ENCODE measurements at places on chromosomes 3 and 15. TPM values are rescaled to one million over a fixed set of nuclear protein-coding genes. Genes with fewer than 3 reads are reported as not detected.

The SHQ1 gene
- 19.4 TPM for total RNA-seq

The AQP9 gene
- total RNA-seq = not detected

The PATL2 gene
- not detected for total RNA-seq

The SLC6A11 gene
- total RNA-seq = not detected

The GOLGA8T gene
- total RNA-seq = not detected

DNA sequence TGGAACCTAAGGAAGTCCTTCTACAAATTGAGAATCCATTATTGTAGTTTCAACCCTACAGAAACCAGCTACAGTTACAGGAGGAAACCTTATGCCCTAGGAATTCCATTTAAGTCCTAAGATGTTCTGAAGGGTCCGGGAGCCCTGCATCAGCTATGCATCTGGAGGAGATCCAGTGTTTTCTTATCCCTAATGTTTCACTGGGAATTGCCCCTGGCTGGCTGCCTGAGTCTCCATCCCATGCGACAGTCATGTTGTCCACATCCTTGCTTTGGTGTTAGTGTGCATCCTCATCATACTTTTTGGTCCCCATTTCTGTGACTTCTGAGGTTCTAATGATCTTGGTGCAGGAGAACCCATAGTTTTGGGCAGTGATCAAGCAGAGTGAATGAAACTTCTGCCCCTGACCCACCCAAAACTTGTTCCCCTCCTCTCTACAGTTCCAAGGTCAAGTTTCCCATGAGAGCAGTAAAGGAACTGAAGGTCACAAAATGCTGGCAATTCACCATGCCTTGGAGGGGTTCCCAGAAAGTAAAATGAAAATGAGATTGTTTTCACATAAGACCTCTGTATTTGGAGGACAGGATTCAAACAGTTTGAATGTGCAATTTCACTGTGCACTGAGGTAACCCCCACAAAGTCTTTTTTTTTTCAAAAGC is 121.9 kb upstream of the PHLDB2 start:
- H3K36me3 ChIP-seq = no peaks in the 10 kb centered on the region
- peaks cover 19% of the 10 kb centered on the region for H3K4me1 ChIP-seq
- H3K27ac ChIP-seq = peak overlapping the region; percentile 44

GRCh38 chr3:66499881-66500575 is 794 bp downstream of the LRIG1 start:
- H3K4me1 ChIP-seq = peaks cover 7% of the 10 kb centered on the region
- DNase-seq = peak; percentile 43
- H3K36me3 ChIP-seq = no peaks in the 10 kb centered on the region
- peaks cover 3% of the 10 kb centered on the region for H3K27me3 ChIP-seq
- H3K27ac ChIP-seq = peak overlapping the region; percentile 95

DNA sequence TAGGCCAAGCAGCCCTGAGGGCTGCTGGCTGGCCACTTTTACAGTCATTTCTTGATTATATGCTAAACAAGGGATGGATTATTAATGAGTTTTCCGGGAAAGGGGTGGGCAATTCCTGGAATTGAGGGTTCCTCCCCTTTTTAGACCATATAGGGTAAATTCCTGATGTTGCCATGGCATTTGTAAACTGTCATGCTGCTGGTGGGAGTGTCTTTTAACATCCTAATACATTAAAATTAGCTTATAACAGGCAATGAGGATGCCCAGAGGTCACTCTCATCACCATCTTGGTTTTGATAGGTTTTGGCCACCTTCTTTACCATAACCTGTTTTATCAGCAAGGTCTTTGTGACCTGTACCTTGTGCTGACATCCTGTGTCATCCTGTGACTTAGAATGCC is 11.7 kb upstream of the PYDC2 start:
- H3K36me3 ChIP-seq = no peaks in the 10 kb centered on the region
- H3K27me3 ChIP-seq = no peaks in the 10 kb centered on the region
- H3K4me3 ChIP-seq = no peak overlapping the region
- no peak overlapping the region for H3K27ac ChIP-seq
- no peaks in the 10 kb centered on the region for H3K4me1 ChIP-seq

- no peak for DNase-seq
- no peaks in the 10 kb centered on the region for H3K27me3 ChIP-seq
- H3K27ac ChIP-seq = no peak overlapping the region
- H3K4me3 ChIP-seq = no peak overlapping the region
- peaks cover 2% of the 10 kb centered on the region for H3K4me1 ChIP-seq
- H3K36me3 ChIP-seq = no peaks in the 10 kb centered on the region
These were observed 12.8 kb downstream of the PPCDC start for GRCh38 chr15:75036212-75036616.

- H3K27me3 ChIP-seq = no peaks in the 10 kb centered on the region
- H3K27ac ChIP-seq = no peak overlapping the region
- no peak for DNase-seq
These were observed 795.1 kb downstream of the FHIT start for GRCh38 chr3:60456180-60456579.

GRCh38 chr3:150194957-150195356 is 213.1 kb upstream of the TSC22D2 start:
- no peak for DNase-seq
- no peaks in the 10 kb centered on the region for H3K4me1 ChIP-seq
- H3K27ac ChIP-seq = no peak overlapping the region
- no peak overlapping the region for H3K4me3 ChIP-seq
- H3K36me3 ChIP-seq = no peaks in the 10 kb centered on the region
- H3K27me3 ChIP-seq = no peaks in the 10 kb centered on the region

GRCh38 chr3:71026634-71027578 is 556.6 kb downstream of the FOXP1 start:
- no peak overlapping the region for H3K27ac ChIP-seq
- H3K27me3 ChIP-seq = no peaks in the 10 kb centered on the region
- H3K4me3 ChIP-seq = no peak overlapping the region
- no peak for DNase-seq

DNA sequence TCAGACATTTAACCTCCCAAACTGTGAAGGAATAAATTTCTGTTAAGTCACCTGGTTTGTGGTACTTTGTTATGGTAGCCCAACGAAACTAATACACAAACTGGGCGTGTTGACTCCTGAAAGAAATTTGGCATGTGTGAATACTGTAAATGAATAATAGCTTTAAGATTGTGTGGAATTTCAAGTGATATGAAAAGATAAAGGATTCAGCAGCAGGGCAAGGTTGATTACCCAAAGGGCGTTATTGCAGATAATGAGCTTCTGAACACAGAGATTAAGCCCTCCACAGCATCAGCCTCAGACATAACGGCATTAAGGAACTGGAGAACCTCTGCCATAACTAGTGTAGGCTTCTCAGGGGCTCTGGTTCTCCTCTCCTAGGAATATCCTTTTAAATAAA is 451.5 kb upstream of the NECTIN3 start:
- H3K27me3 ChIP-seq = no peaks in the 10 kb centered on the region
- H3K4me3 ChIP-seq = no peak overlapping the region
- H3K4me1 ChIP-seq = 0 out of 2 replicates have a peak, but pooled peaks cover under 1% of the 10 kb centered on the region
- no peak for DNase-seq
- no peak overlapping the region for H3K27ac ChIP-seq
- H3K36me3 ChIP-seq = no peaks in the 10 kb centered on the region

GRCh38 chr3:125602752-125603649 is 7.7 kb upstream of the OSBPL11 start:
- no peak overlapping the region for H3K4me3 ChIP-seq
- H3K27me3 ChIP-seq = no peaks in the 10 kb centered on the region
- peak; percentile 24 for DNase-seq
- no peaks in the 10 kb centered on the region for H3K4me1 ChIP-seq
- H3K36me3 ChIP-seq = no peaks in the 10 kb centered on the region
